Mammary epithelial cell (primary cell): ENCODE measurements at places on chromosomes 4 and X.

DNA sequence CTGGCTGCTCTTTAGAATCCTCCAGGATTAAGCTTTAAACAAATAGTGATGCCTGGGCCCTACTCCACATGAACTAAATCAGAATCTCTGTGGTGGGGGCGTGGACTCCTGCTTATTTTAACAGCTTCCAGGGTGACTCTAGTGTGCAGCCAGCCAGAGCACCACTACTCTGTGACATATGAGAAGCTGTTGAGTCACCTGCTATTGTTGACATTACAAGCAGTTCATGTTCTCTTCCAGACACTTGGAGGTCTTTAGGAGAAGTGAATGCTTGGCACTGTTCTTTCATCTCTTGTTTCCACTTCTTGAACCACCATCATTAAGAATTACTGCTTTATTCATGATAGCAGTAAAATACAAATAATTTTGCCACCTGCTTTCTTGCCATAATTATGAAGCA, 426 bp upstream of the C4orf51 start:
- DNase-seq: peak; percentile 50

GRCh38 chr4:26238778-26239679, 81.8 kb upstream of the RBPJ start:
- DNase-seq: no peak

GRCh38 chrX:56795309-56795868, 66.3 kb downstream of the NBDY start:
- no peak for DNase-seq

GRCh38 chr4:83561381-83561780, 25.5 kb downstream of the GPAT3 start:
- peak; percentile 90 for DNase-seq

GRCh38 chr4:159551281-159551680, 448.4 kb downstream of the RAPGEF2 start:
- peak; percentile 24 for DNase-seq

DNA sequence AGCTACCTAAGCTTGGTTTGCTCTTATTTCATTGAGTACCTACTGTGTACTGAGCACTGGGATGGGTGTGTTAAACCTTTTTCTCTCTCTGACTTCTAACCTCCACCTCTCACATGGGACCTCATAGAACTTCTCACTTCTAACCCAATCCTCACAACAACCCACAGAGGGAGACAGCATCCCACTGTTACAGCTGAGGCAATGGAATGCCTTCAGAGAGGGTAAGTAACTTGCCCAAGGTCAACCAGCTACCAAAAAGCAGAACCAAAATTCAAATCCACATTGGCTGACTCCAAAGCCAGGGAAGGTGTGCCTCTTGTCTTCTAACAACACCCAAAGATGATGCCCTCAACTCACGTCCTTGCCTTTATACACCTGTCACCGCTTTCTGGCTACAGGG, 5.4 kb downstream of the SEL1L3 start:
- no peak for DNase-seq

DNA sequence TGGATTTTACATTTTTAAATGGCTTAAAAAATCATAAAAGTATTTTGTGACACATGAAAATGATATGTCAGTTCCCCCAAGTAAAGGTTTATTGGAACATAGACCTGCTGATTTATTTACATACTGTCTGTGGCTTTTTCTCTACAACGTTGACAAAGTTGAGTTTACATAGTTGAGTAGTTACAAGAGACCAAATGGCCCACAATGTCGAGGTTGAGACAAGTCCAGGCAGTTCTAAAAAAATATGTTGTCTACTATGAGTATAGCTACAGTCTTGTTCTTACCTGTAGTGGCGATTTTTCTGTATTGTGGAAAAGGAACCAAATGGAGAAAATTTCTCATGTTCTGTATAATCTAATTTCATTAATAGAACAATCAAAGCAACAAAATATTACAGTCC, 163.2 kb downstream of the FRAS1 start:
- peak; percentile 87 for DNase-seq

GRCh38 chr4:54077812-54078211, 13.4 kb upstream of the CHIC2 start:
- peak; percentile 76 for DNase-seq
